ENCODE measurements at places on chromosomes 6 and 20.

DNA sequence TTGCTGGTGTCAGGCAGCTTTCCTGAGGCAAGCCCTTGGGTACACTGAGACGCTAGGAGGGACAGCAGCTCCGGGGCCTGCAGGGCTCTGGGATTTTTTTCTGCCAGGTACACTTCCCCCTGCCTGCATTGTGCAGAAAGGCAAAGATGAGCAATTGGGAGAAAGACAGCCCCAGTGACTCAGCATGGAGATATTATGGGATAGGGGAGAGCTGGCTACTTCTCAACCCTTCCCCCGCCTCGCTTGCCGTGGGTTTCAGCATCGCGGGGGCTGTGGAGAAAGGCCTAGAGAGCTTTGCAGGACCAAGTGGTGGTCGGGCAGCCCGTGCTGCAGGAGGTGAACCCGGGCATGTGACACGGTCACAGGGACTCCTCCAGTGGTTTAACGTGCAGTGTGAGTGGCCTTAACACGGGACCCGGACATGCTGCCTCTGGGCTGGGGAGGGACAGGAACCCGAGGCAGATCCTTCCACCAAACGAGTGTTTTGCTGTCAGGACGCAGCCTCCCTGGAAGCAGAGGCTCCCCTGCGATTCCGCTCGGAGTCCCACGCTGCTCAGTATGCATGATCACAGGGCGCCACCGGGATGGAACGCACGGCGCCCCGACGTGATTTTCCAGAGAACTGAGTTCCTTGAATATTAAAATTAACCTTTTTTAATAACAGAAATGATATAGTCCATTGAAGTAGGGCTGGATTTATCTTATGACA, 139.9 kb downstream of the CDH4 start:
- no peaks in the 10 kb centered on the region for H3K36me3 ChIP-seq
- no peak for DNase-seq
- H3K4me3 ChIP-seq = no peak overlapping the region
- H3K4me1 ChIP-seq = no peaks in the 10 kb centered on the region

- H3K4me1 ChIP-seq = no peaks in the 10 kb centered on the region
- no peak overlapping the region for H3K27ac ChIP-seq
- H3K4me3 ChIP-seq = no peak overlapping the region
- no peaks in the 10 kb centered on the region for H3K36me3 ChIP-seq
Measured at GRCh38 chr6:140217283-140217682, 842.8 kb upstream of the CITED2 start.

DNA sequence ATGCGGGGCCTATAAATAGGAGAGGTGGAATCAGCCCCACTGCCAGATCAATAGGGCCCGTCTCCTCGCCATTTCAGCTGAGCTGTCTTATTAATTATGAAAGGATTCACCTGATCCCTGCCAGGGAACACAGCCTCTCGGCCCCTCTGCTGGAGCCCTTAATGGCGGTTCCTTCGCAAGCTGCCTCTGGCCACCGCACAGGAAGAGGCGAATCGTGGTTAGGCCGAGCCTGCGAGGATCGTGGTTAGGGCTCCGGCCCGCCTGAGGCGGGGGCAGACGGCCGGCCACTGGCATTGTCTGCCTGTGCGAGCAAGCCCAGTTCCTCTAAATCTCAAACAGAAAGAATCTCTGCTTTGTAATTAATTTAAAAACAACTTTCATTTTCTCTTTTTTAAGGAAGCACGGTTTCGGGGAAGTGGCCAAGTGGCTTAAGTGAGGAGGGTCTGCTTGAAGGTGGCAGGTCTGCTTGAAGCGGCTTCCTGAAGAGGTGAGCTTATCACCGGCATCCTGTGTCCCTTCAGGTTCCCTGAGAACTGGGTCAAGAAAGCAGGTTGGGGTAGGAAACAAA, 9.2 kb downstream of the NRN1 start:
- peak overlapping the region; percentile 38 for H3K4me3 ChIP-seq
- H3K36me3 ChIP-seq = no peaks in the 10 kb centered on the region

DNA sequence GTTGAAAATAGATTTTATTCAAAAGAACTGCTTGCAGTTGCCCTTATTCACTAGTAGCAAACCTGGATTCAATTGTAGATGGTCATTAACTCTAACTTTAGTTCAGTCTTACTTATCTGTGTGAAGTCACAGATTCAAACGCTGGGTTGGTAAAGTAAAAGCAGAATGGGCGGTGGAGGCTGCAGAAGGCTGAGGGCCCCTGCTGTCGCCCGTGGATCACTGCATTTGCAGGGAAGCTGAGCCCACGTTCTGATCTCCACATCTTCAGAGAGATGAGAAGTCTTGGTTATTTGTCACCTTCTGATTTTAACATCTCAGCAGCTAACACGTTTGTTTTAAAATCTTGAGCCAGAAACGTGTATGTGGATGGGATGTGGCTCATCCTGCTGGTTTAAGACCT, 75.1 kb downstream of the SNX9 start:
- peaks cover 47% of the 10 kb centered on the region for H3K36me3 ChIP-seq
- no peaks in the 10 kb centered on the region for H3K27me3 ChIP-seq
- H3K27ac ChIP-seq = no peak overlapping the region
- DNase-seq = no peak
- peaks cover 25% of the 10 kb centered on the region for H3K4me1 ChIP-seq

GRCh38 chr20:22586645-22587310, 2.4 kb upstream of the FOXA2 start:
- H3K27me3 ChIP-seq = no peaks in the 10 kb centered on the region
- H3K36me3 ChIP-seq = no peaks in the 10 kb centered on the region
- H3K4me3 ChIP-seq = no peak overlapping the region
- peaks cover 45% of the 10 kb centered on the region for H3K4me1 ChIP-seq

DNA sequence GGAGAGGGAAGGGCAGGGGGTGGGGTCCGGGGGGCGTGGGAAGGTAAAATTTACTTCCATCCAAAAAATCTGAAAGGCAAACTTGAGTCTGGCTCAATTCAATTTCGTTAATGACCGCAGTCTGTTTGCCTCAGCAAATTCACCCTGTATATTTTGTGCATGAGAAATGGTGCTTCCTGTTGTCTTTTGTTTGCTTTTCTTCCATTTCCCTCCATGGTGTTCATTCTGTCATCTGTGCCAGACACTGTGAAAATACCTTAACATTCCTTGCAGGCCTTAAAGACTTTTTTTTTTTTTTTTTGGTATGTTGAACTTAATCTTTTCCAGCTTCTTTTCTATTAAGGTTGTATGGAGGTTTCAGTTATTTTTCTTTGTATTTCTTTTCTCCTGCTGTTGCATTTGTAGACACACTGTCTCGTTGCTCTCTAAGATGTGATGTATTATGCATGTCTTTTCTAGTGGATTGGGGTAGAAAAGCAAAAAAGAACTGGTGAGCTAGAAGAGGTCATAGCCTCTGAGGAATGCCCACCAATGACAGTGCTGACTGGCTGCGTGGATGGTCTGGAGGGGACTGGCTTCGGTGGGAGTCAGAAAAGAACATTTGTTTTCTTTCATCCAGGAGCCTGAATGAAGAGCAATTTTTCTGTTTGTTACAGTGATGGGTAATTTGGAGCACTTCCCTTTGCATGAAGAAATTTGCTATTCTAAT, 585.0 kb upstream of the MAP3K7 start:
- H3K36me3 ChIP-seq = no peaks in the 10 kb centered on the region
- no peaks in the 10 kb centered on the region for H3K27me3 ChIP-seq
- DNase-seq = no peak

- no peaks in the 10 kb centered on the region for H3K4me1 ChIP-seq
- H3K36me3 ChIP-seq = no peaks in the 10 kb centered on the region
- no peak overlapping the region for H3K27ac ChIP-seq
- no peak overlapping the region for H3K4me3 ChIP-seq
Measured at GRCh38 chr20:61399433-61399832, 147.4 kb downstream of the CDH4 start.

All from tibial nerve (tissue), 4 donors.